WTC11 (cell line): ENCODE measurements at places on chromosomes 3 and 15. TPM values are rescaled to one million over a fixed set of nuclear protein-coding genes. Genes with fewer than 3 reads are reported as not detected.

DNA sequence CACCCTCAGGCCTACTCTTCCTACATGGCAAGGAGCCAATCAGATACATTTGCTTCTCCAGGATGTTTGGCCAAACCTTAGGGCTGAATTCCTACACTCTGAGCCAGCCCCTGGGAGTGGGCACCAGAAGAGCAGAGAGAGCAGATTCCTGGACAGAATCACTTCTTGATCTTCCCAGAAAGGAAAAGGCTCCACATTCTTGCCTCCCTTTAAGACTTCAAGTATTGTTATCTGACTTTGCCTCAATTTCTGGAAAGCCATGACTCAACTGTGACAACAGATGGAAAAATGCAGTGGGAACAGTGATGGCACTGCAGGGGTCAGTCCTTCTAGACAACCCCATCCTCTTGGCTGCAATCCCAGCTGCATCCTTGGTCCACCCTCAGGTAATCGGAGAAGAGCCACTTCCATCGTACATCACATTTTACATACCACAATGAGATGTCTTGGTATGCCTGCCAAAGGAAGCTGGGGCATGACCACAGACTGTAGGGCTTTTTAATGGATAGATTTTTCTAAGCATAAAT, 21.0 kb downstream of the SLCO2A1 start:
- DNase-seq: no peak

DNA sequence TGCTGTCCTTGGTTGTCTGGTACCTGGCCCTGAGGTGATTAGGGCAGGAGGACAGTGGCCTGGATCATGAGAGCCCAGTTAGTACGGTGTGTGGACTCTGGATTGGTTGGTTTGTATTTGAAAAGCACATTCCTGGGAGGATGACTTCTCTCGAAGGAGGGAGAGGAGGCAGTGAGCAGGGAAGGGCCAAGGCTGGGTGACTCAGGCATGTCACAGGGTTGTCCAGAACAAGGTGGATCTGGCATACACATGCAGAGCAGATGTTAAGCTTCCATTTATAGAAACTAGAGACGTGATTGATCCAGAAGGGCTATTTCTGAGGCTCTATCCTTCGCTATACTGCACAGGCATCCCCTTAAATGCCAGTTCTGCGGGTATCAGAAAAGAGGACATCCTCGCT, 34.4 kb downstream of the FAM240A start:
- DNase-seq: no peak

- DNase-seq: no peak
Observed at GRCh38 chr15:39555885-39556284, 25.0 kb upstream of the THBS1 start.

- no peak for DNase-seq
Observed at GRCh38 chr3:195542316-195542697, 818 bp downstream of the PPP1R2 start.

DNA sequence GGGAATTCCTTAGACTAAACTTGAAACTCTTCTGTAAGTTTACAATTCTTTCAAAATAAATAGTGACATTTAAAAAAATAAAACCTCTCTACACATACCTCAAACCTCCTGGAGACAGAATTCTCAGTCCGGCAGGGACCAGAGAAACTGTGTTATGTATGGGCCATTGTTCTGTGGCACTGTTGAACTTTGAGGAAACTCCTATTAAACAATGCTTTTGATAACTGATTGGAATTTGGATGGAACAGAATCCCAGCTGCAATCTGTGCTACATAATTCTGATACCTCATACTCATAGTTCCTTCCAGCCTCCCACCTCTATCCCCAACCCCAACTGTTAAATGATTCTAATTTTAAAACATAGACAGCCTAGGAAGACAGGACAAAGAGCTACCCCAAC, 85.0 kb downstream of the TM4SF4 start:
- DNase-seq: no peak

The SMCO1 gene
- total RNA-seq: not detected in 3 replicates

The RASGRF1 gene
- 0.85 to 0.99 TPM (median 0.89 TPM) in 3 replicates for total RNA-seq
